ENCODE measurements at places on chromosomes 1 and 21.

DNA sequence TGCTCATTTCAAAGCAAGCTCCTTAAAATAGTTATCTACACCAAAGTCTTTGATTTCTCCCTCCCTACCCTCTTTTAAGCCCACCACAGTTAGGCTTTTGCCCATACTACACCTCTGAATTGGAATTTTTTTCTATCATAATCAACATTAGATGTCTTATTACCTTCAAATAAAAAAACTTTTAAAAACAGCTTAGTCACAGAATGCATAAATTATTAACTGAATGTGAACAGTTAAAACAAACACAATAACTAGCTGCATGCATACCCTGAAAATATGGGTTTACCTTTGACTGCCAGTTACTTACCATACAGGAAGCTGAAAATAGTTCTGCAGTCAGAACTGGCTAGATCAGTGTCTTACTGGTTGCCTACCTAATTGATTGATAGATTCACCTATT, 210.9 kb downstream of the TGFB2 start:
- no peak overlapping the region for H3K27ac ChIP-seq
- H3K36me3 ChIP-seq = no peaks in the 10 kb centered on the region
- H3K4me3 ChIP-seq = no peak overlapping the region
- no peaks in the 10 kb centered on the region for H3K4me1 ChIP-seq
- no peaks in the 10 kb centered on the region for H3K27me3 ChIP-seq
- DNase-seq = no peak

DNA sequence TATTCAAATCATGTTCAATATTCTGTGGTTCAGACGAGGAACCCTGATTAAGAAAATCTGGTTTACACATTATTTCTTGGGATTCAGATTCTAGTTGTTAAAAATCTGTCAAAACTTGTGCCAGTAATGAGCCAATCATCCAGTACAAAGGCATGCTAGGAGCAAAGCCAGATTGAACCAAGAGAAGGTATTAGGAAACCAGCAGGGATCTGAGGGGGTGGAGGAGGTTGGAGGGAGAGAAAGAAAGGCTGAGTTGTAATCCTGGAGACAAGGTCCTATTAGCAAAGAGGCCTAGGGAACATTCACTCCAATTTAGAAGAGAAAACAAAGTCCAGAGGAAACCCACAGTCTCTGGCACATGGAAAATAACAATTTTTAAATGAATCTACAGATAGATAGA, 352.9 kb downstream of the LTN1 start:
- no peaks in the 10 kb centered on the region for H3K36me3 ChIP-seq
- peaks cover 5% of the 10 kb centered on the region for H3K4me1 ChIP-seq
- no peak overlapping the region for H3K27ac ChIP-seq

- H3K36me3 ChIP-seq = no peaks in the 10 kb centered on the region
- no peak for DNase-seq
- H3K27ac ChIP-seq = no peak overlapping the region
- H3K4me3 ChIP-seq = no peak overlapping the region
- H3K27me3 ChIP-seq = peaks cover 12% of the 10 kb centered on the region
Measured at GRCh38 chr1:202243006-202243405, 49.4 kb downstream of the LGR6 start.

GRCh38 chr1:104665300-104665699, 915.6 kb downstream of the AMY1C start:
- H3K36me3 ChIP-seq = no peaks in the 10 kb centered on the region
- no peaks in the 10 kb centered on the region for H3K27me3 ChIP-seq
- H3K4me1 ChIP-seq = no peaks in the 10 kb centered on the region
- H3K27ac ChIP-seq = no peak overlapping the region
- no peak for DNase-seq

GRCh38 chr1:27804791-27805190, 25.8 kb upstream of the PPP1R8 start:
- no peak overlapping the region for H3K4me3 ChIP-seq
- H3K36me3 ChIP-seq = peaks cover 35% of the 10 kb centered on the region
- DNase-seq = no peak
- no peaks in the 10 kb centered on the region for H3K27me3 ChIP-seq
- H3K27ac ChIP-seq = no peak overlapping the region

GRCh38 chr1:35120458-35121133, 41.4 kb downstream of the ZMYM1 start:
- H3K4me1 ChIP-seq = peaks cover 7% of the 10 kb centered on the region
- peak overlapping the region; percentile 48 for H3K4me3 ChIP-seq
- peaks cover 2% of the 10 kb centered on the region for H3K27me3 ChIP-seq
- DNase-seq = peak; percentile 14
- H3K27ac ChIP-seq = no peak overlapping the region

GRCh38 chr1:214446772-214447556, 104.4 kb downstream of the PTPN14 start:
- peaks cover 18% of the 10 kb centered on the region for H3K36me3 ChIP-seq
- no peaks in the 10 kb centered on the region for H3K27me3 ChIP-seq
- H3K27ac ChIP-seq = peak overlapping the region; percentile 89

- H3K27me3 ChIP-seq = peaks cover 3% of the 10 kb centered on the region
- no peak overlapping the region for H3K27ac ChIP-seq
- H3K4me3 ChIP-seq = no peak overlapping the region
- no peaks in the 10 kb centered on the region for H3K4me1 ChIP-seq
- no peaks in the 10 kb centered on the region for H3K36me3 ChIP-seq
Measured at GRCh38 chr1:10733474-10734366, 62.7 kb downstream of the CASZ1 start.

GRCh38 chr1:182679684-182680083, 4.7 kb downstream of the RGS8 start:
- H3K36me3 ChIP-seq = no peaks in the 10 kb centered on the region
- H3K4me1 ChIP-seq = peaks cover 12% of the 10 kb centered on the region
- DNase-seq = no peak
- no peak overlapping the region for H3K27ac ChIP-seq

- H3K4me1 ChIP-seq = peaks cover 32% of the 10 kb centered on the region
- peaks cover 19% of the 10 kb centered on the region for H3K36me3 ChIP-seq
- no peak for DNase-seq
- no peaks in the 10 kb centered on the region for H3K27me3 ChIP-seq
- no peak overlapping the region for H3K4me3 ChIP-seq
- H3K27ac ChIP-seq = no peak overlapping the region
Measured at GRCh38 chr1:39877231-39877778, 6.0 kb downstream of the TRIT1 start.

DNA sequence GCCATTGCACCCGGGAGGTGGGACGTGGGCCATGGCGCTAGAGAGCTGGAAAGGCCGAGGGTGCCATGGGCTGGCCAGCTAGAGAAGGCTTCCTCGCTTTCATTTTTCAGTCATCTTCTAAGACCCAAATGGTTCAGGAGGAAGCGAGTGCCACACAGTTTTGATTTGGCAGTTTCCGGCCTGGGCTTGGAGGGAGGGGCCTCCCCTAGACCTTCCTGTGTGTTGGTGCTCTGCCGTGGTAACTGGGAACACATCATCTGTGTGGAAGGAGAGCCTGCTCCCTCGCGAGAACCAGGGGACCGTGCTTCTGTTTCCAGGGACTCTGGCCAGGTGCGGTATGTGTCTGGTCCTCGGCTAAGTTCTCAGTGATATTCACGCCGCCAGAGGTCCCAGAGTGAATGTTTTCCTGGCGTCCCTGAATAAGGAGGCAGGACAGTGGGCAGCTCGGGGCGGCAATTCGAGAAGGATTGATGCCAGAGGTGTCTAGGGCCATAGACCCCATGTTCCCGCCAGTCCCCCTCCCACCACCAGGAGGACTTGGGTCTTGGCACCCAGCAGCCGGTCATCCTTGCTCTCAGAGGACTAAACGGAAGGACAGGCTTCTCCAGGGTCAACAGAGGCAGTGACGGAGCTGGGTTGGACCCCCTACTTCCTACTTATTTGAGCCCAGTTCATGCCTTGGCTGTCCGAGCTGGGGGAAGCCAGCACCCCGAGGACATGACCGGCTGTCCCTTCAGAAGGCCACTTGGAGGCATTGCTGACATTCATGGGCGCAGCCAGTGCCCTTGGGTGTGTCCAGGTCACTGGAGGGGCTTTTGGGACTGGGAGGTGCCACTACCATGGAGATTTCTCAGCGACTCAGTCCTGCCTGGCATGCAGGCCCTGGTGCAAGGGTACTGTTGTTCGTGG, 2.7 kb upstream of the NPHP4 start:
- H3K4me1 ChIP-seq = peaks cover 18% of the 10 kb centered on the region
- peak overlapping the region; percentile 98 for H3K4me3 ChIP-seq
- H3K27me3 ChIP-seq = no peaks in the 10 kb centered on the region
- H3K36me3 ChIP-seq = peaks cover 6% of the 10 kb centered on the region
- peak; percentile 43 for DNase-seq
- H3K27ac ChIP-seq = peak overlapping the region; percentile 96

GRCh38 chr1:44296806-44297205, 58.3 kb downstream of the ERI3 start:
- no peak overlapping the region for H3K27ac ChIP-seq
- DNase-seq = no peak
- no peaks in the 10 kb centered on the region for H3K4me1 ChIP-seq

DNA sequence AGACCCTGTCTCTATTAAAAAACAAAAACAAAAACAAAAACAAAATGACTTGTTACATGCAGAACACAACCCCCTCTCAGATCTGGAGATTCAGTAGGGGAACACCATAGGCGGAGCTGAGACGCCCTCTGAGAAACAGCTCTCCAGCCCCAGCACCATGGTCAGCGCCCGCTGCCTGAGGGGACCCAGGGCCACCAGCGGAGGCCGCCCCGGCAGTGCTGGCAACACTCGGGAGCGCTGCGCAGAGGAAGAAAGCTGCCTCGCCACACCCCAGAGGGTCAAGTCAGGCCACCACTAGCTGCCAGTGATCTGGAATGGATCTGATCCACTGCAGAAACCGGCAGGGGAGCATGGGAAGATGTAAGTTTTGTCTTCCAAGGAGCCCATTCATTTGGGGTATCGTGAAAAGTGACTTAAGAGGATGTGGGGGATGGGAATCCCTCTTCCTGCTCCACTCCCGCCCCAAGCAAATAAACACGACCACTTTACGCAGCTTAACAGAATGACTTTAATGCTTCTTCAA, 3.1 kb downstream of the ACTA1 start:
- H3K27me3 ChIP-seq = peaks cover 75% of the 10 kb centered on the region
- DNase-seq = peak; percentile 32
- H3K36me3 ChIP-seq = peaks cover 4% of the 10 kb centered on the region
- H3K27ac ChIP-seq = peak overlapping the region; percentile 66
- peaks cover 10% of the 10 kb centered on the region for H3K4me1 ChIP-seq
- H3K4me3 ChIP-seq = peak overlapping the region; percentile 69

DNA sequence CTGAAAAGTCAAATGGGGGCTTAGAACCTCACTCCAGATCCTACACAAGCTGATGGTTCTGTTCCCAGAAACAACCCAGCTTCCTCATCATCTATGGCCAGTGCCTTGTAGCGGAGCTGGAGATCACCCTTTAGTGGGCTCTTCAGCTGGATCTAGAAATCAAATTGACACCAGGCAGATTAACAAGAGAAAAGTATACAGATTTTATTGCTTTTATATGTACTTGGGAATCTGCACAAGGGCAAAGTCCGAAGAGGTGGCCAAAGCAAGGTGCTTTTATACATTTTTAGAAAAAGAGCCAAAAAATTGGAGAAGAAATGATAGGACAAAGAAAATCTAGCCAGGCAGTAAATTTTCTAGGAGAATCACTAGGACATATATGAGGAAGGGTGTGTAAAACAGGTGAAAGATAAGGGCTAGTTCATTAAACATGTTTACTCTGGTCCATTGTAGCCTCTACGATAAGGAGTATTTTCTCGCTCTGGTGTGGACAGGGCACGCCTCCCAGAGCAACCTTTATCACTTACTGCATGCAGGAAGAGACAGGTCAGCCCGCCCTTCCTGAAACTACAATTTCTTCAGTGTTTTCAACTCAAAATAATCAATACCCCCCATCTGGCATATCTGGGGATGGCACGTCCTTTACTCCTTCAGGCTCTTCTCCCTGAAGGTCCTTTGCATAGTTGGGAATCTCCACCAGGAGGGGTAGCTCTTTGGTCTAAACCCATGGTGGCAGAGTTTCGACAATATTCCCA, 14.0 kb upstream of the LGALS8 start:
- no peak for DNase-seq
- peaks cover 36% of the 10 kb centered on the region for H3K27me3 ChIP-seq
- H3K27ac ChIP-seq = no peak overlapping the region
- H3K36me3 ChIP-seq = no peaks in the 10 kb centered on the region
- peaks cover 20% of the 10 kb centered on the region for H3K4me1 ChIP-seq

- H3K27me3 ChIP-seq = no peaks in the 10 kb centered on the region
- peaks cover 52% of the 10 kb centered on the region for H3K4me1 ChIP-seq
- no peak for DNase-seq
- H3K36me3 ChIP-seq = peaks cover 20% of the 10 kb centered on the region
- no peak overlapping the region for H3K4me3 ChIP-seq
Measured at GRCh38 chr1:2295526-2295925, 67.4 kb downstream of the SKI start.

DNA sequence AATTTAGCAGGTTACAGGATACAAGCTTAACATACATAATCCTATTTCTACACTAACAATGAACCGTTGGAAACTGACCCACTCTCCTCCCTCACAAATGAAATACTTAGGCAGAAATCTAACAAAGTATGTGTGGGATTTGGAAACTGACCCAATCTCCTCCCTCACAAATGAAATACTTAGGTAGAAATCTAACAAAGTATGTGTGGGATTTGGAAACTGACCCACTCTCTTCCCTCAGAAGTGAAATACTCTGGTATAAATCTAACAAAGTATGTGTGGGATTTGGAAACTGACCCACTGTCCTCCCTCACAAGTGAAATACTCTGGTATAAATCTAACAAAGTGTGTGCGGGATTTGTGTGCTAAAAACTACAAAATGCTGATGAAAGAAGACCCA, 60.3 kb downstream of the TRAF5 start:
- H3K27me3 ChIP-seq = no peaks in the 10 kb centered on the region
- no peak overlapping the region for H3K4me3 ChIP-seq
- H3K27ac ChIP-seq = no peak overlapping the region
- peaks cover 14% of the 10 kb centered on the region for H3K4me1 ChIP-seq
- H3K36me3 ChIP-seq = peaks cover 7% of the 10 kb centered on the region

GRCh38 chr1:151578941-151579340, 32.9 kb upstream of the SNX27 start:
- peaks cover 21% of the 10 kb centered on the region for H3K4me1 ChIP-seq
- H3K36me3 ChIP-seq = peaks cover 9% of the 10 kb centered on the region
- no peak for DNase-seq
- no peaks in the 10 kb centered on the region for H3K27me3 ChIP-seq
- no peak overlapping the region for H3K4me3 ChIP-seq
- H3K27ac ChIP-seq = no peak overlapping the region

GRCh38 chr1:117810553-117810952, 118.9 kb downstream of the GDAP2 start:
- no peak for DNase-seq
- H3K4me1 ChIP-seq = peaks cover 4% of the 10 kb centered on the region
- H3K4me3 ChIP-seq = no peak overlapping the region
- peaks cover 20% of the 10 kb centered on the region for H3K27me3 ChIP-seq
